Trophoblast cell (in vitro differentiated cells and primary cell): ENCODE measurements at places on chromosomes 1 and 21.
A peak's percentile ranks its signal among the peaks of the same experiment; 100 is the strongest.

GRCh38 chr1:24257373-24257772, 61.8 kb upstream of the GRHL3 start:
- no peak for DNase-seq
- no peaks in the 10 kb centered on the region for H3K4me1 ChIP-seq
- H3K4me3 ChIP-seq, result no peak overlapping the region

GRCh38 chr1:78292361-78292760, 198.4 kb upstream of the PTGFR start:
- no peak overlapping the region for H3K4me3 ChIP-seq
- no peak overlapping the region for H3K27ac ChIP-seq
- no peaks in the 10 kb centered on the region for H3K36me3 ChIP-seq
- H3K4me1 ChIP-seq, result no peaks in the 10 kb centered on the region
- H3K27me3 ChIP-seq, result no peaks in the 10 kb centered on the region

GRCh38 chr21:25901330-25901979, 166.7 kb downstream of the GABPA start:
- H3K27me3 ChIP-seq, result no peaks in the 10 kb centered on the region
- H3K27ac ChIP-seq, result no peak overlapping the region
- peaks cover 6% of the 10 kb centered on the region for H3K36me3 ChIP-seq
- peaks cover 2% of the 10 kb centered on the region for H3K4me1 ChIP-seq
- no peak overlapping the region for H3K4me3 ChIP-seq

GRCh38 chr1:244231572-244232315, 180.7 kb downstream of the ZBTB18 start:
- no peak overlapping the region for H3K4me3 ChIP-seq
- H3K4me1 ChIP-seq, result no peaks in the 10 kb centered on the region
- H3K27me3 ChIP-seq, result no peaks in the 10 kb centered on the region
- no peak for DNase-seq

GRCh38 chr1:2529784-2530512, at the start of gene HES5:
HES5 (minus strand) TSS chr1:2530263; CDS start chr1:2530164, 99 bp downstream.
- peaks cover 51% of the 10 kb centered on the region for H3K27me3 ChIP-seq
- DNase-seq, result no peak
- no peaks in the 10 kb centered on the region for H3K36me3 ChIP-seq
- H3K4me3 ChIP-seq, result no peak within 1 kb of the TSS
- H3K4me1 ChIP-seq, result peaks cover 22% of the 10 kb centered on the region
- no peak within 1 kb of the TSS for H3K27ac ChIP-seq

DNA sequence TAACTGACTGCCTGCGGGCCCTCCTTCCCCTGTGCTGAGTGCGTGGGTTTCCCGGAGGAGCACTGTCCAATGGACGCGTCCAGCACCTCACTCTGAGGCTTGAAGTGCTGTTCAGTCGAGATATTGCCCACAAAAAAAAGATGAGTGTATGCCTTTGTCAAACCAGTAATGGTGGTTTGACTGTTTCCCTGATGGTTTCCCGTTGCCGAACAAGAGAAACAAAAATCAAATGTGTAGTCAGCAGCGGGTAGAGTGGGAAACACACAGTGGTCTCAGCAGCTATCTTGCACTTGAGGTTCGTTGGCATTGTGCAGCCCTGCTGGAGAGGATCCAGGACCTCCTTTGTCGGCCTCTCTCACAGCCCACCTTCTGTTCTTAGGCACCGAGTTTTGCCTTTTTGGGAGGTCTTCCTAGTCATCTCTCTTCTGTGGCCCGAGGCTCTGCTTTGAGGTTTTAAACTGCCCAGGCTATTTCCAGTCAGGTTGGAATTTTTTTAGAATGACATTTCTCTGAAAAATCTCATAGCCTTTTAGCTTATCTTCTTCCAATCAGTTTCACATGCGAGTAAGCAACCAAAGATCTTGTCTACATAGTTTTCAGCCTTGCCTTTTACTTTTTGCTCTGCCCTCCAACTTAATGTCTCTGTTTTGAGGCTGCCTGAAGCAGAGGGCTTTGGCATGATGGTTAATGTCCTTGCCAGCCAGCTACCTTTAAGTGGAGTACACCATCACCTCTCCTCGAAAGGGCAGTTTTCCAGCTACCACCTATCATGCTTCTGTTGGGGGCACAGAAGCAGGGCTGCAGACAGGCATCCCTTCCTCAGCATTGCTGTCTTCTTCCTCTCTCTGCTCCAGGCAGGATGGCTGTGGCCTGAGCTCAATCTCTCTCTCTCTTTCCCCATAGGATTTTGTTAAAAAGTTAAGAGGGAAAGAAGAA, 132.3 kb downstream of the URB2 start:
- peaks cover 29% of the 10 kb centered on the region for H3K4me1 ChIP-seq
- peak overlapping the region; percentile 99 for H3K27ac ChIP-seq
- no peak overlapping the region for H3K4me3 ChIP-seq
- DNase-seq, result peak; percentile 93
- H3K36me3 ChIP-seq, result no peaks in the 10 kb centered on the region
- no peaks in the 10 kb centered on the region for H3K27me3 ChIP-seq

GRCh38 chr1:199687321-199687720, 340.2 kb upstream of the NR5A2 start:
- no peaks in the 10 kb centered on the region for H3K36me3 ChIP-seq
- no peaks in the 10 kb centered on the region for H3K27me3 ChIP-seq
- no peak overlapping the region for H3K4me3 ChIP-seq
- peak; percentile 13 for DNase-seq

GRCh38 chr1:110600716-110601115, 5.4 kb downstream of the KCNA2 start:
- H3K27me3 ChIP-seq, result peaks cover 15% of the 10 kb centered on the region
- no peak overlapping the region for H3K4me3 ChIP-seq
- no peak overlapping the region for H3K27ac ChIP-seq
- H3K36me3 ChIP-seq, result no peaks in the 10 kb centered on the region
- H3K4me1 ChIP-seq, result peaks cover 2% of the 10 kb centered on the region

GRCh38 chr1:178934546-178934945, 63.7 kb upstream of the ANGPTL1 start:
- H3K36me3 ChIP-seq, result no peaks in the 10 kb centered on the region
- no peaks in the 10 kb centered on the region for H3K27me3 ChIP-seq
- H3K27ac ChIP-seq, result no peak overlapping the region
- DNase-seq, result no peak
- no peak overlapping the region for H3K4me3 ChIP-seq

- H3K27me3 ChIP-seq, result no peaks in the 10 kb centered on the region
- no peaks in the 10 kb centered on the region for H3K4me1 ChIP-seq
- H3K27ac ChIP-seq, result no peak overlapping the region
- DNase-seq, result no peak
- no peak overlapping the region for H3K4me3 ChIP-seq
- H3K36me3 ChIP-seq, result no peaks in the 10 kb centered on the region
Observed at GRCh38 chr1:13624526-13624925, 40.9 kb downstream of the PDPN start.

- no peak overlapping the region for H3K4me3 ChIP-seq
- DNase-seq, result no peak
- no peaks in the 10 kb centered on the region for H3K4me1 ChIP-seq
- H3K36me3 ChIP-seq, result no peaks in the 10 kb centered on the region
Observed at GRCh38 chr1:204733869-204734596, 48.5 kb upstream of the LRRN2 start.

GRCh38 chr1:194227161-194227560, 1040.7 kb upstream of the B3GALT2 start:
- H3K4me1 ChIP-seq, result no peaks in the 10 kb centered on the region
- H3K27ac ChIP-seq, result no peak overlapping the region
- H3K4me3 ChIP-seq, result no peak overlapping the region
- no peaks in the 10 kb centered on the region for H3K27me3 ChIP-seq
- no peak for DNase-seq

DNA sequence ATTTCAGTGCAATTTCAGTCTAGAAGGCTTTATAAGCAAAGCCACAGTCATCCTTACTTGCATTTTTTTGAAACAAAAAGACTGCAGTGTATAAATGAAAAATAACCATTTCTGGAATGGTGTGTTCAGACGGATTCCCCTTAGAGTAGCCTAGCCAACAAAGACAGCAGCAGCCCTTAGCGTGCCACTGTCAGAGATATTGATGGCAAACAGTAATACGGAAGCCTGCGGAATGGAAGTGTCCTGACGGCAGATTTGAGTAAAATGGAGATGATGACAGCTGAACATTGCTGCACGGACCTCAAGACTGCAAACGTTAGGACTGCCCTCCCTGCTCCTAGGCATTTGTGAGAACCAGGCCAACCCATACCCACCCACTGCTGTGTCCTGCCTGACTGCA, 54.7 kb downstream of the PDE9A start:
- no peaks in the 10 kb centered on the region for H3K4me1 ChIP-seq
- H3K27ac ChIP-seq, result no peak overlapping the region
- no peak for DNase-seq
- H3K27me3 ChIP-seq, result no peaks in the 10 kb centered on the region
- H3K4me3 ChIP-seq, result peak overlapping the region; percentile 1
- peaks cover 5% of the 10 kb centered on the region for H3K36me3 ChIP-seq

DNA sequence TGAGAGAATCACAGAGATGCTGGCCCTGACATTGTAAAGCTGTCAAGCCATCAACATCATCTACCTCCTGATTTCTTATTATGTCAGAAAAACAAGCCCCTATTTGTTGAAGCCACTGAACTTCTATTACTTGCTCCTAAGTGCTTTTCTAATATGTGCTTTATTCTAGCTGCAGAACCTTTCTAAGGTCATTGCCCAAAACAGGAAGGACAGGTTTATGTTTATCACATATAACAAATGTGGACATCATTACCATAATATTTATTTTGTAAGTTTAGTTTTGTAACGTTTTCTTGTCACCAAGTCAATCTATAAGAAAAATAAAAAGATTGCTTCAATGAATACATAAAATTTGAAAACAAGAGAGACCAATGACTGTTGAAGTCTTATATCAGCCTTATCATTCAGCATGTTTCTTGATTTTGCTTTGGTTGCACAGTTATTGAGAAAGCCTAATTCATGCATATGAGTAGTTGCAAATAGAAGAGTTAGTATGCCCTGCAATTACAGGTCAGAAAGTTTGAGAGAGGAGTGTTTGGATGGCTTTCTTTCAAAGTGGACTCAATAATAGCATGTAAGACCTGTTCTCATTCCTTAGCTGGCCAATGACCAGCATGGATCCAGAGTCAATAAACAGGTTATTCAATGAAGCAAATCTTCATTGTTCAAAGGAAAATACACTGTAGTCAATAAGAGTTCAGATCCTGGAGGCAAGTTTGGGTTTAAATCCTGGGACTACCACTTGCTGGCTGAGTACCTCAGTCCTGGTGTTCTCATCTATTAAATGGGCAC, 84.1 kb downstream of the MAB21L3 start:
- no peak overlapping the region for H3K4me3 ChIP-seq
- H3K27me3 ChIP-seq, result no peaks in the 10 kb centered on the region
- H3K4me1 ChIP-seq, result no peaks in the 10 kb centered on the region
- DNase-seq, result peak; percentile 16
- no peak overlapping the region for H3K27ac ChIP-seq

DNA sequence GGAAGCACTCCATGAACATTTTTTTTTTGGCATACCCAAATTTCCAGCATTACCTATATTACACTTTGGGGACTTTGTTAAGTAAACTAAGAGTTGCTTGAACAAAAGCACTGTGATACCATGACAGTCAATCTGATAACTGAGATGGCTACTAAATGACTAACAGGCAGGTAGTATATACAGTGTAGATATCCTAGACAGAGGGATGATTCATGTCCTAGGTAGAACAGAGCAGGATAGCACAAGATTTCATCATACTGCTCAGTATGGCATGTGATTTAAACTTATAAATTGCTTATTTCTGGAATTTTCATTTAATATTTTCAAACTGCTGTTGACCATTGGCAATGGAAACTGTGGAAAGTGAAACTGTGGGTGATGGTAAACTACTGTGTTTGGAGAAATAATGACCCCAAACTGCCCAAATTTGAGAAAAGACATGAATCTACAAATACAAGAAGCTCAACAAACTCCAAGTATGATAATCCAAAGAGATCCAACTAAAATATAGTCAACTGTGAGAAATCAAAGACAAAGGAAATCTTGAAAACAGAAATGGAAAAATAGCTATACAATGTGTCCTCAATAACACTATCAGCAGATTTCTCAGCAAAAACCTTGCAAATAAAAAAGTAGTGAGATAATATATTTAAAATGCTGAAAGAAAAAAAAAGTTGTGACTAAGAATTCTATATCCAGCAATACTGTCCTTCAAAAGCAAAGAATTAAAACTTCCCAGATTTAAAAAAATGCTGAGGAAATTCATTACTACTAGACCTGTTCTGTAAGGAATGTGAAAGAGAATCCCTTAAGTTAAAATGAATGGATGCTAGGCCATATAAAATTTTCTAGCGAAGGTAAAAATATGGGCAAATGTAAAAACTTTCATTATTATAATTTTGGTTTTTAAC, 410.4 kb downstream of the DUSP10 start:
- H3K27me3 ChIP-seq, result no peaks in the 10 kb centered on the region
- H3K27ac ChIP-seq, result no peak overlapping the region
- peaks cover 7% of the 10 kb centered on the region for H3K4me1 ChIP-seq
- no peak overlapping the region for H3K4me3 ChIP-seq
- DNase-seq, result peak; percentile 9
- H3K36me3 ChIP-seq, result no peaks in the 10 kb centered on the region

DNA sequence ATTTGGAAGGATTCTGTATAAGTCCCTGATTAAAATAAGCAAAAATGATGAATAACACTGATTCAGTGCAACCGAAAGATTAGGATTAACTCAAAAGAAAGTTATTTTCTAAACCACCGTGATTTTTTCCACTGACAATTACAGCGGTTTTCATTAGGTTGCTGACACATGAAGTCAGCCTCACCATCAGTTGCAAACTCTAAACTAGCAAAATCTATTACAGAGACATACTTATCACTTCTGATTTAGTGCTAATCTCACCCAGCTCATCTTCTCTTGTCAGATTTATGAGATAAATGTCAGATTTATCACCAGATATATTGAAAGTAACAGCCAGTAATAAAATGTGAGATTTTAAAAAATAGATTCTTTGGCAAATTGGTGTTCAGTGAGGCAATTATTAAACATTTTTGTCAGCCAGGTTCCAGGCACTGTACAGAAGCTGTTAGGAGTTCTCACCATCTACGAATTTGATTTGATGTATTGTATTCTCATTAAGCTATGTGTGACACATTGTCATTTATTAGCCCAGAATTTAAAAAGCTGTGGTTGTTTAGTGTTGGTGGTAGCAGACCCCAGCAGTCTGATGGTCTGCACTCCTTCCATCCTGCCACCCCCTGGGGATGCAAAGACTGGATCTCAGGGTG, 37.3 kb upstream of the LGALS8 start:
- no peak overlapping the region for H3K4me3 ChIP-seq
- no peak overlapping the region for H3K27ac ChIP-seq
- no peaks in the 10 kb centered on the region for H3K4me1 ChIP-seq
- peaks cover 2% of the 10 kb centered on the region for H3K36me3 ChIP-seq
- no peaks in the 10 kb centered on the region for H3K27me3 ChIP-seq

DNA sequence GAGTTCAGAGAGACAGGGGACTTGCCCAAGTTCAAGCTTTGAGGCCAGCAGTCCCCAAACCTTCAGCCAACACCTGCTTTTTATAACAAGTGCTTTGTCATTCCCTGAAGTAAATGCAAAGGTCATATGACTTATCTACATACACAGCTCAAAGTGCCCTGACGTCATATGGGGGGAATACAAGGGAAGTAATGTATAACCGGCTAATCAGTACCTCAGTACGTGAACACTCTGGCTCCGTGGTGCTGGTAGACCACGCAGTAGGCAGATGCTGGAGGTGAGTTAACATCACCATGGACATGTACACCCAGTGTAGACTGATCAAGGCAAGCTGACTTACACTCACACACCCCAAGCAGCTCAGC, 60.0 kb downstream of the BACE2 start:
- H3K36me3 ChIP-seq, result no peaks in the 10 kb centered on the region
- no peaks in the 10 kb centered on the region for H3K27me3 ChIP-seq
- H3K27ac ChIP-seq, result no peak overlapping the region
- no peak for DNase-seq
- no peaks in the 10 kb centered on the region for H3K4me1 ChIP-seq
- no peak overlapping the region for H3K4me3 ChIP-seq
